SK-N-SH (cell line): ENCODE measurements at places on chromosomes 6 and 20. TPM values are rescaled to one million over a fixed set of nuclear protein-coding genes. Genes with fewer than 3 reads are reported as not detected.

Gene TCF21
- not detected in 2 replicates for polyA plus RNA-seq

Gene SPTLC3
- 0.02 and 0.05 TPM in 2 replicates for polyA plus RNA-seq

Gene RUNX2
- polyA plus RNA-seq: 3.5 and 4.4 TPM in 2 replicates

Gene ANKEF1
- polyA plus RNA-seq: 2.3 and 2.9 TPM in 2 replicates

Gene PBOV1
- not detected in 2 replicates for polyA plus RNA-seq

Gene ID4
- polyA plus RNA-seq: 4.0 and 4.9 TPM in 2 replicates

Gene SLC35B2
- polyA plus RNA-seq: 125 and 163 TPM in 2 replicates

Gene PLCB4
- polyA plus RNA-seq: 5.5 and 7.0 TPM in 2 replicates

Gene SLC35A1
- 9.2 and 13.9 TPM in 2 replicates for polyA plus RNA-seq

Gene MOG
- not detected in 2 replicates for polyA plus RNA-seq

Gene PTP4A1
- 10.7 and 12.5 TPM in 2 replicates for polyA plus RNA-seq

Gene HAO1
- not detected in 2 replicates for polyA plus RNA-seq

Gene SLC4A11
- polyA plus RNA-seq: 1.6 and 2.7 TPM in 2 replicates

Gene BMP2
- 0.19 and 0.25 TPM in 2 replicates for polyA plus RNA-seq

Gene RIMS4
- 0.13 and 0.44 TPM in 2 replicates for polyA plus RNA-seq

Gene LY6G5C
- 0.60 and 1.1 TPM in 2 replicates for polyA plus RNA-seq

Gene HRH3
- 0.02 TPM in 2 replicates for polyA plus RNA-seq

Gene TEAD3
- 5.2 and 7.1 TPM in 2 replicates for polyA plus RNA-seq

Gene VWA7
- 0.45 and 0.56 TPM in 2 replicates for polyA plus RNA-seq

Gene LY6G6D
- polyA plus RNA-seq: not detected in 2 replicates

Gene TP53RK
- 5.4 and 5.5 TPM in 2 replicates for polyA plus RNA-seq

Gene MCM8
- polyA plus RNA-seq: 4.0 and 5.9 TPM in 2 replicates

Gene SLC17A2
- not detected in 2 replicates for polyA plus RNA-seq

Gene ZNF334
- polyA plus RNA-seq: 4.5 and 5.5 TPM in 2 replicates

Gene FANCE
- polyA plus RNA-seq: 5.8 and 6.5 TPM in 2 replicates

Gene SRMS
- not detected in 2 replicates for polyA plus RNA-seq

Gene YIPF3
- 219 and 248 TPM in 2 replicates for polyA plus RNA-seq

Gene RAMACL
- polyA plus RNA-seq: 0.10 and 0.39 TPM in 2 replicates

Gene OR2H1
- polyA plus RNA-seq: not detected in 2 replicates

Gene F13A1
- not detected in 2 replicates for polyA plus RNA-seq

Gene TRIM15
- not detected in 2 replicates for polyA plus RNA-seq

Gene SLC17A9
- polyA plus RNA-seq: not detected in 2 replicates

Gene DYNLT1
- polyA plus RNA-seq: 306 and 390 TPM in 2 replicates

Gene ASXL1
- 36.6 and 44.7 TPM in 2 replicates for polyA plus RNA-seq

Gene IDH3B
- polyA plus RNA-seq: 233 and 268 TPM in 2 replicates

Gene POM121L2
- polyA plus RNA-seq: not detected in 2 replicates

Gene MOCS3
- 4.0 and 4.4 TPM in 2 replicates for polyA plus RNA-seq

Gene PI16
- 0.02 TPM in 1 of 2 replicates, not detected in the other for polyA plus RNA-seq

Gene BPIFB2
- not detected in 2 replicates for polyA plus RNA-seq

Gene PROCR
- 23.5 and 29.5 TPM in 2 replicates for polyA plus RNA-seq

Gene MOCS1
- 4.2 and 4.9 TPM in 2 replicates for polyA plus RNA-seq

Gene RCAN2
- not detected in 2 replicates for polyA plus RNA-seq

Gene HLA-DMA
- 1.2 and 1.5 TPM in 2 replicates for polyA plus RNA-seq

Gene GATA5
- not detected in 2 replicates for polyA plus RNA-seq

Gene GSTA2
- not detected in 2 replicates for polyA plus RNA-seq

Gene TMEM63B
- polyA plus RNA-seq: 52.7 and 63.2 TPM in 2 replicates
